Stimulated activated CD8-positive, alpha-beta memory T cell treated with anti-CD3 and anti-CD28 coated beads, Interleukin-7, amount 100 ng/mL, for 1 hour (primary cell): ENCODE measurements at places on chromosomes 12 and 14.

DNA sequence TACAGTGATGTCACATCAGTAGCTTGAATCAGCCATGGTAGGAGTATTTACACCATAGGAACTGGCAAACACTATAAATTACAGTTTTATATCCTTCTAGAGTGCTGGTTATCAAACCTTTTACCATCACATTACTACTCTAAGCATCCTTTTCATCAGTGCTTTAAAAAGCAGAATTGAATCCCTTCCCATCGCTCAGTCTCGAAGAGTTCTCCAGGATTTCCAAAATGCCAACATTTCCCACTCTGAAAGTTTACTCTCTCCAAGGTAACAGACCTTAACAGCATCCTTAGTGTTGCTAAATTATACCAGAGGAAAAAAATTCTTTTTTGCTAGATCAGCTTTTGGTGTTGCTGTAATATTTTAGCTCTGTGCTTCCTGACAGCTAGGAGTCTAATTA lies 209.4 kb upstream of the USP15 start:
- DNase-seq, result no peak

DNA sequence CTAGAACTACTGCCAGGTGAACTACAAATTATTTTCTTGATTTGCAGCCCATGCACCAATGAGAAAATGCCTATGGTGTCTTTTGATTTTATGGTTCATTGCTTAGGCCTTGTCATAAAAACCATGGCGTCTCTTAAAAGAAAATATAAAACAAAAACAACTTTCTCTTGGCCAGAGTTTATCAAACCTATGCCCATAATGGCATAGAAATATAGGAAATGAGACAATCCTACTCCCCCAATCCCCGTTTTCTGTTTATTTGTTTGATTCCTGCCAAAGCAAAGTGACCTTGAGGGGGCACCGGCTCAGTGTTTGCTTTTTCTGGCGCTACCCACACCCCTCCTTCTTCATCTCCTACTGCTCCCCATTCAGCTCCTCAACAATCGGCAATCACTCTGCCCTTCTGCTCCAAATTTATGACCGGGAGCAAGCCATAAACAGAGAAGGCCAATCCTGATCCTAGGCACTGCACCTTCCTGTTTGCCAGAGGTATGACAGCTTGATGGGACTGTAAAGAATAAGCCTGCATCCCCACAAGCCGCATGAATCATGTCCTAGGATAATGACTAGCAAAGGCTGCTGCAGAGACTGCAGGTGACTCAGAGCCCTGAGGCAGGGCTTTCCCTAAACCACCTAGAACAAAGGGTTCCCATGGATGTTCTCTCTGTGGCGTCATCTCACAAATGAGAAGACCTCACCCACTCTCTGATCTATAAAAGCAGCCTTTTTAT lies 874.9 kb downstream of the NRXN3 start:
- no peak for DNase-seq

- DNase-seq, result no peak
These were observed 146.8 kb upstream of the RASSF8 start for GRCh38 chr12:25811656-25812126.

DNA sequence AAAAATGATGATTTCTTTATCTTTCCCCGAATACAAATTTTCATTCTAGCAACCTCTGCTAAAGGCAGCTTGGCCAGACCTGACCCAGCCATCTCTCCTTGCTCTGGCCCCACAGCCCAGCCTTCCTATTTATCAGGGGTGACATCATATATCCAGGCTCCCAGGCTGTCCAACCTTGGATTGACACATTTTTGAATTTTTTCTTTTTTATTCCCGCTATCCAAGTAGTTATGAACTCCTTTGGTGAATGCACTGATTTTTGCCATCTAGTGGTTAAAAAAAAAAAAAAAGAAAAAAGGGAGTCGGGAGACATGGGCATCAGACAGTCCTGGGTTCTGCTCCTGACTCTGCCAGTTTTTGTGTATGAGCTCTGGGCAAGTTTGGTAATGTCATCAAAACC lies 120.5 kb downstream of the PTPN11 start:
- DNase-seq, result no peak

DNA sequence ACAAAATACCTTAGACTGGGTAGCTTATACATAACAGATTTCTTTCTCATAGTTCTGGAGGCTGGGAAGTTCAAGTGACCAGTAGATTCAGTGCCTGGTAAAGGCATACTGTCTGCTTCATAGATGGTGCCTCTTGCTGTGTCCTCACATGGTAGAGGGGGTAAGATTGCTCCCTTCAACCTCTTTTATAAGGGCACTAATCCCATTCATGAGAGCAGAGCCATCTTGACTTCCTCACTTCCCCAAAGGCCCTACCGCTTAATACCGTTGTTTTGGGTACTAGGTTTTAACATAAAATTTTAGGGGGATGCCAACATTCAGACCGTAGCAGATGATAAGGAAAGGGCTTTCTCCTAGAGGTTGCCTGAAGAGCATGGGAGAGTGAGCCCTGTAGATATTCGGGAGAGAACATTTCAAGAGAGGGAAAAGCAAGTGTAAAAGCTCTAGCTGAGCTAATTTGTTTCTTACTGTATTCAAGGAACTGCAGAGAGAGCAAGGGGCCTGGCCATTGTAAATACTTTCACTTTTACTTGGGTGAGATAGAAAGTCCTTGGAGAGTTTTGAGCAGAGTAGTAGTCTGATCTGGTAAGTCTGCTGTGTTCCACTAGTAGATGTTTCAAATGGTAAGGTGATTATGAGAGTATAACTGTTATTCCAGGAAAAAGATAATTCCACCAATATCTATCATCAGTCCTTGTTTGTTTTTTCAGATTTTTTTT lies 27.3 kb downstream of the FRS2 start:
- no peak for DNase-seq

DNA sequence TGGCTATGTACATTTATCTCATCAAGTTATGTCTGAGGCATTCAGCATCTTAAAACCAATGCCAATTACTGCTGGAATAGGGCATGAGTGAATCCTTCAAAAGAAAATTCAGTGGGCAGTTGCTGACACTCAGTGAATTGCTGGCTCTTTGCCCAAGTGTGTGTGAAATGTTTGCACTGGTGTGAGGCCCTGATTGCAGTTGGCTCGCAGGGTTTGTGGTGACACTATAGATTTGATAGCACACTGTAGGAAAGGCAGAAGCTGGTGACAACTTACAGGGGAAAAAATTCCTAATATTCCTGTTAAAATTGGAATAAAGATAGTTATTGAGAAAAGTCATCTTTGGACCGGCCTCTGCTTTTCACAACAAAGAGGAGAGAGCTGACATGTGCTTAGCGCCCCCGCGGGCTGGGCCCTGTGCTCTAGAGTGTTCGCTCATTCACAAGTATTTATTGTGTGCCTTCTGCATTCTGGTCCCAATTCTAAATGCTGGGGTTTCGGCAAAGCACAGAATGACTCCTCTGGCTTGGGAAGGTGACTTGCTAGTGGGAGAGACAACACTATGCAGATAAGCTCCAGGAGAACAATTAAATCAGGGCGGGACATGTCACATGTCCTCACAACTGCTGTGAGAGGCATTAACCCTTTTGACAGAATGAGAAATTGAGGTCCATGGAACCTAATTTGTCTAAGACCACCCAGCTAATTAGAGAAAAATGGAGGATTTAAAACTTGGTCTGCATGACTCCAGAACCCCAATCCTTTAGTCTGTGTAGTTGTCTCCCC lies 418.7 kb downstream of the NPAS3 start:
- no peak for DNase-seq

GRCh38 chr12:47107926-47108325 lies 28.2 kb upstream of the AMIGO2 start:
- no peak for DNase-seq

GRCh38 chr12:100142851-100143559 lies at the start of gene BLTP3B:
BLTP3B (minus strand) TSS chr12:100142874; CDS start chr12:100142635, 239 bp downstream.
- peak; percentile 86 for DNase-seq

GRCh38 chr14:23366426-23366921 lies 1.5 kb upstream of the EFS start:
- DNase-seq, result no peak

DNA sequence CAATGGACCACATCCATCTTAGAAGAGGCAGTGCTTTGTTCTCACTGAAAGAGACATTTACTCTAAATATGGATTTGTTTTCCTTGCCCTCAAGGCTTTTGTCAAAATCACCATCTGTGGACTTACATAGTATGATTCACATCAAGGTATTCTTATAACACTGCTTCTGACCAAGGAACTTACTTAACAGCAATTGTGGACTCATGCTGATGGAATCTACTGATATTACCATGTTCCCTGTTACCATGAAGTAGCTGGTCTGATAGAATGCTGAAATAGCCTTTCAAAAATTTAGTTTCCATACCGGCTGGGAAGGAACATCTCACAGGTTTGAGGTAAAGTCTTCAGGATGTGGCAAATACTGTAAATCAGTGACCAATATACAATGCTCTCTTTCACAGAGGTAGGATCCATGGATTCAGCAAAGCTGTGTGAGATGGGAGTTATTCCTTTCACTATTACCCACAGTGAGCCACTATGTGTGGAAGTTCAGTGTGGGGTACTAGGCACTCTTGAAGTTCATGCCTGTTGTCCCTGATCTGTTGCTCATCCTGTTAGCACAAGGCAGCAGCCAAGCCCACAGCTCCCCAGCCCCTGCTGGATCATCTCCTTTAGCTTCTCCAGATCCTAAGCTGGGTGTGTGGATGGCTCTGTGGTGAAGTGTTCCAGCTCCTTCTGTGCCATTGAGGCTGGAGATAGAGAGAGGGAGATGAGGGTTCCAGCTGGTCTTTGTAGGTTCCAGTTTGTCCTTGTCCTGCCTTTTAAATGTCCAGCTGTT lies 126.4 kb downstream of the ATP23 start:
- no peak for DNase-seq

DNA sequence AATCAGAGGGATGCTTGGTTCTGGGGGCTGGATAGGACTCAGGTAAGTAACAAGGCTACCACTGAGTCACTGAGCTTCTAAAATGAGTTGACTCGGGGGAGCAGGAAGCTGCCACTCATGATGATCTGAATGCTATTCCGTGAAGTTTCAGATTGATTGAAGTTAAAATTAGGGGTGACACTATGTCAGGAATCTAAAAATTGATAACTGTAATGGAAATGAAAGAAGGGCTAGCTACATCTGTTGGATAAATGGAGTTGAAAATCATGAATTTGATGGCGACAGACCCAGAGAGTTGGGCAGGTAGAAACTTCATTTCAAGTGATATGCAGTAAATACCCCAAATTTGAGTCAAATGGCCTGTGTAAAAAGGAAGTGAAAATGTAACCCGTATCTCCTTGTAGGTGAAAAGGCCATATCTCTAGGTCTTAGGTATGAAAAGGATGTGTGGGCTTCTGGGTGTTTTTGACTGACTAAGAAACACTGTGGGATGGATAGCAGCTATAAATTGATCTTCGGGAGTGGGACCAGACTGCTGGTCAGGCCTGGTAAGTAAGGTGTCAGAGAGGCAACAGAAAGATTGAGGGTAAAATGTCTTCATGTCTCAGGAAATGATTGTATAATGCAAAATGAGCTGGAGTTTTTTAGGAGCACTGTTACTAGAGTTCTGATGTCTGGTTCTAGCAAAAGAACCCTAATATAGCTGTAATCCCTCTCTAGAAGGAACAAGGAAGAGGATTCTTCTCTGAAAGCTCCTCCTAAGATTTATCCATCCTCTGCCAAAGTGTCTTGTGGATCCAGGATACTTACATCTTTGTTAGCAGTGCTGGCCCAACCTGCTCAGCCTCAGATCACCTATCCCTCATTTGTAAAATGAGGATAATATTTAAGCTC lies 57.3 kb downstream of the DAD1 start:
- no peak for DNase-seq

DNA sequence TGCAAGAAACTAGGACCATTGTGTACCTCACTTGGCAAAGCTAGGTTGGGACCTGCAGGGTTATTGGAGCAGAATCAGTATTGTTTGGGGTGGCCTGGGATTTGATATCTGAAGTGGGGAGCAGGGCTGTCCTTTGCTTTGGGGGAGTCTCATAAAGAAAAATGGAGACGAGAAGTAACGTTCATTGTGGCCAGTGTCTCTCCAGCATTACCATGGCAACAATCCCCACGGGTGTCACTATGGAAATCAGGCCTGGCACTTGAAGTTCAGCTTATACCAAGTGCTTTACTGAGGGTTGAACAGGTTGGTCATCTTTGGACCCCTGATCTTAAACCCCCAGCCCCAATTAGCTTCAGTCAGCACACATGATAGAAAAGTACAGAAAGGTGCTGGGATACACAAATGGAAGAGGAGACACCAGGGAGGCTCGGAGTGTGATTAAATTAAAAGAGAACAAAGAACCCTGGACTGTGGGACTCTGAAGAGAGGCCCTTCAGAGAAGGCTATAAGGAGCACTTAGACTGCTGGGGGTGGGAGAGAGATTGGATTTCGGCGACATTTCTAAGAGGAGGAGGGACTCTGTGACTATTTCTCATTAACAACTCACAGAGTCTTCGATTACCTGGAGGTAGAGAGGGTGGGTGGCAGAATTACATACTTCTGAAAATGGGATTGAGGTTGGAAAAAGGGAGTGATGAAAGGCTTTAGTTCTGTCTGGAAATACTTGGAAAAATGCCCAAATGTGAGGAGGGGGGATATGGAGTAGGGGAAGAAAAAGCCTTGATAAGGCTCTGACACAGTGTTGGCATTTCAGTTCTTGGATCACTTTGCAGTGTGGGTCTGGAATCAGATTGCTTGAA lies 3.7 kb downstream of the KIF5A start:
- no peak for DNase-seq

DNA sequence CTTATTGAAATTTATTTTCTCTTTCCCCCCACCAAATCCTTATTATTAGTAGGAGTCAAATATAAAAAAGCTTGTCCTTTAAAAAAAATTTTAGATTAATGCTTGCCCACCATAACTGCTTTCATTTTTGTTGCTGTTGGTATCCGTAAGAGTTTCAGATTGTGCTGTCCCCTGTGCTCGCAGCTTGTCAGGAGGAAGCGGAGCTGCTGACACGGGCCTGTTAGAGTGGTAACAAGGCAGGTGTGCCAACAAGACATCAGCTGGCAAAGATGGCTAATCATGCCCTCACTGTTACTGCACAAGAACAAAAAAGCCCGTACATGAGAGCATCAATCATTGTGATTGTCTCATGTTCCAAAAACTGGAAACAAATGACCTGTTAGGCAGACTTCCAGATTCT lies 148.4 kb downstream of the ALG10B start:
- DNase-seq, result no peak

- no peak for DNase-seq
These were observed 6.4 kb downstream of the JKAMP start for GRCh38 chr14:59490756-59491155.

- DNase-seq, result no peak
These were observed 27.5 kb downstream of the RFLNA start for GRCh38 chr12:124322271-124322998.

- DNase-seq, result no peak
These were observed 201.6 kb downstream of the PAX9 start for GRCh38 chr14:36863271-36863670.
